NCI-H526 (cell line): ENCODE measurements at places on chromosomes 4 and X.

- no peak for DNase-seq
These were observed 265.9 kb downstream of the ZNF674 start for GRCh38 chrX:46279214-46279924.

- no peak for DNase-seq
These were observed 296.9 kb downstream of the INPP4B start for GRCh38 chr4:142549248-142549647.

- peak; percentile 39 for DNase-seq
These were observed 128.5 kb downstream of the BCOR start for GRCh38 chrX:39969099-39969818.

DNA sequence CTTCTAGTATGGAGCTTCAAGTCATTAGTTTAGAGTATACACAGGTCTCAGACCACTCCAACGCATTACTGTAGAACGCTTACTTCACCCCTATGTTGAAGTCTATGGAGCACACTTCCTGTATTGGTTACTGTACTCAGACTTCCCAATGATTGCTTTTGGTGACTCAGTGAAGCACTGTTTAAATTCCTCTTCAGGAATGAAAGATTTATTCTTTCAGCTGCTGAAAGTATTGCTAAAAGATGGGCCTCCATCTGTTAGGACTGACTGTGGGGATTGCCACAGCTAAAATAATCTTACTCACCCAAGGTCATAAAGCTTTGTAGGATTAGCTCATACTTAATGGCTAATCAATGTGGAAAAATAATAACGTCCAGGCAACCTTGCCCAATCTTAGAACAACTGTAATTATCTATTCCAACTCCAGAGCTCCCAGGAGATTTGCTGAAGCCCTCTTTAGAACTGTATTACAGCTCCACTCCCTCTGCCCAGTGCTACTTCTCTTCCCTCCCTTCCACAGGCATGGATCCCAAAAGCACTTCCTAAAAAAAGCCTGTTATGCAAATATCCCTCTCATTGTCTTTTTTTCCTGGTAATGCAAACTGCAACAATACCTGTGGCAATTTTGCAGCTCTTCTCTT is 281.9 kb upstream of the HS3ST1 start:
- DNase-seq = peak; percentile 7

GRCh38 chr4:88035292-88035691 is 27.9 kb downstream of the PKD2 start:
- no peak for DNase-seq

DNA sequence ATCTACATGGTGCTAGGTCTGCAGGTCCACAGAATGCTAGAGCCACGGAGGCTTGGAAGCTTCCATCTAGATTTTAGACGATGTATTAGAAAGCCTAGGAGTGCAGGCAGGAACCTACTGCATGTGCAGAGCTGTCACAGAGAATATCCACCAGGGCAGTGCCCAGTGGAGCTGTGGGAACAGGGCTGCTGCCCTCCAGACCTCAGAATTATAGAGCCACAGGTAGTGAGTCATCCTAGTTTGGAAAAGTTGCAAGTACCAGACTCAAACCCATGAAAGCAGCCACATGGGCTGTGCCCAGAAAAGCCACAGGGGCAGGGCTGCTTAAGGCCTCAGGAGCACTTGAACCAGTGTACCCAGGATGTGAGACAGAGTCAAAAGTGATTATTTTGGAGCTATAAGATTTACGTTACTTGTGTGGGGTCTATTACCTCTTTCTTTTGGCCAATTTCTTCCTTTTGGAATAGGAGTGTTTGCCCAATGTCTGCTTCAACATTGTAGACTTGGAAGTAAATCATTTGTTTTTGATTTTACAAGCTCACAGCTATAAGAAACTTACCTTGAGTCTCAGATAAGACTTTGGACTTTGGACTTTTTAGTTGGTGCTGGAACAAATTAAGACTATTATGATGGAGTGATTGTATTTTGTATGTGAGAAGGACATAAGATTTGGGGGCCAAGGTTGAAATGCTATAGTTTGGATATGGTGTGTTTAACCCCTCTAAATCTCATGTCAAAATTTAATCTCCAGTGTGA is 143.5 kb upstream of the CHRDL1 start:
- no peak for DNase-seq

GRCh38 chrX:118974908-118975671 is 672 bp downstream of the LONRF3 start:
- peak; percentile 78 for DNase-seq

GRCh38 chr4:78242071-78242470 is 184.9 kb downstream of the FRAS1 start:
- DNase-seq = no peak

DNA sequence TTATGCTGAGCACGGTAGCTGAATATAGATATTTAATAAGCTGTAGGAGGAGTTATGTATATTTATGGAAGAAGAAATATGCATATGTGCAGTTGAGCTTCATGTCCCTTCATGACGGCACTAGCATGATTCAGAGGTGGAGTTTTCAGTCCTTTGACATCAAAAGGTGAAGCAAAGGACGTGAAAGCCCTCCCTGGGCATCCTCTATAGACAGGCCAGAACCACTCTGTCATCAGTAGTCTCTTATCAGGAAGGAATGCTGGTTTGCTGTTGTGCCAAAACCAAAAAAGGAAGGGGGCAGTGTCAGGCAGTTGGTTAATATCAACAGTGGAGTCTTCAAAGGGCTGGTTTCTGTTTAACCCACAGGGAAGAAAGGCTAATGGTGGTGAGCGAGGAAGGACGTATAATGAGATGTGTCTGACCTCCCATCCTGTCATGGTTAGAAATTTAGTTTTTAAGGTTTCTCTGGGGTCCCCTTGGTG is 23.5 kb upstream of the IL2 start:
- no peak for DNase-seq

- DNase-seq = no peak
These were observed 93.5 kb downstream of the TACR3 start for GRCh38 chr4:103626296-103626695.

DNA sequence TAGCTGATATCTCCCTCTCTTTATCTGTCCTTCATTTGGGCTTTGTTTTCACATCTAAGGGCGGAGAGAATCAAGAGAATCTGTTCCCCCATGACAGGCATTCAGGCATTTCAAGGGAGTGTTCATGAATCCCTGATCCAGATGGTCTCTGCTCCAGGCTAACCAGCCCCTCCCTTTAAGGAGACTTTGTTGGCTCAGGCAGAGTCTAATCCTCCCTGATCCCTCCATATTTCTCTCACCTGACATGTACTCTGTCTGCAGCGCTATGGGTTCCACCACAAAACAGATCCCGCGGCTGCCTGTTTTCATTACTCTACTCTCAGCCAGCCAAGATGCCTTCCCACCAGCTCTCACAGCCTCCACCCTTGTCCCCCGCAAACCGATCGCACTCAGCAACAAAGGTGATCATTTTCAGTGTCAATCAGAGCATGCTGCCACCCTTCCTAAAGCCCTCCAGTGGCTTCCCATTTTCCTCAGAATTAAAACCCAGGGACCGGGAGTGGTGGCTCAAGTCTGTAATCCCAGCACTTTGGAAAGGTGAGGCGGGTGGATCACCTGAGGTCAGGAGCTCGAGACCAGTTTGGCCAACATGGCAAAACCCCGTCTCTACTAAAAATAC is 30.3 kb upstream of the SLC2A9 start:
- no peak for DNase-seq

- DNase-seq = no peak
These were observed 14.9 kb downstream of the IRF2 start for GRCh38 chr4:184459413-184459812.

DNA sequence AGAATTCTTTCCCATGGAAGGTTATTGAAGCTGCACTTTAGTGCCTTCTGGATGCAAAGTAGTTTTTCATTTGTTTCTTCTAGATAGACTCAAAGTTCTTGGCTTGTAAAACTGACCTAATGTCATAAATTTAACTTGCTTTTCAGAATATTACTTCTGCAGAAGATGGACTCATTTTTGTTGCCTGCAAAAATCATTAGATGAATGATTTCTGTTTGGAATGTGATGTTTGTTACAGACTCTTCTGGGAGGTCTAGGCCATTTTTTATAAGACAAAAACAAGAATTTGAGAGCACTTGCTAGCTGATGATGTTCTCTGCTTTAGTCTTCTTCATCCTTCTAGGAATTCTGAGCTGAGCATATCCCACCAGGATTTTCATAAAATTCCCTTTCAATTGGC is 308.6 kb upstream of the GIMD1 start:
- no peak for DNase-seq

- DNase-seq = no peak
These were observed 2.0 kb downstream of the AFP start for GRCh38 chr4:73438048-73438447.

- DNase-seq = no peak
These were observed 1256.5 kb downstream of the STIM2 start for GRCh38 chr4:28117084-28117682.

DNA sequence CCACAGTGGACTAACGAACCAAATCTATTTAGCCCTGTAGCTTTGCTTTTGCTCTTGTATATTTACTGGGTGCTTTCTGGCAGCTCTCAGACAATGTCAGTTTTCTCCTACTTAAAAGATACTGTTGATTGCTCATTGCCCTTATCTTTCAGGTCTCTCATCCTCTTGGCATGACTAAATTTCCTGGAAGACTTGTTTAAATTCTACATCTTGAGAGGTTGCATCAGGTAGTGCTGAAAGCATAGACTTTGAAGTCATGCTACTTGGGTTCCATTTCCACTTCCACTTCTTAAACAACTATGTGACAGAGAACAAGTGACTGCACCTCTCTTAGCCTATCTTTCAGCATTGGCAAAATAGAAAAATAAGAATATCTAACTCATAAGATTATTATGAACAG is 8.4 kb downstream of the TDO2 start:
- DNase-seq = no peak

GRCh38 chr4:26000274-26000950 is 86.4 kb downstream of the SMIM20 start:
- DNase-seq = no peak

GRCh38 chr4:40586729-40587128 is 42.9 kb downstream of the RBM47 start:
- no peak for DNase-seq

- DNase-seq = no peak
These were observed 33.8 kb downstream of the CEP44 start for GRCh38 chr4:174317531-174317930.

- DNase-seq = no peak
These were observed 86.4 kb upstream of the UXT start for GRCh38 chrX:47745416-47745815.

GRCh38 chrX:13469963-13470684 is 99.3 kb upstream of the EGFL6 start:
- DNase-seq = no peak

DNA sequence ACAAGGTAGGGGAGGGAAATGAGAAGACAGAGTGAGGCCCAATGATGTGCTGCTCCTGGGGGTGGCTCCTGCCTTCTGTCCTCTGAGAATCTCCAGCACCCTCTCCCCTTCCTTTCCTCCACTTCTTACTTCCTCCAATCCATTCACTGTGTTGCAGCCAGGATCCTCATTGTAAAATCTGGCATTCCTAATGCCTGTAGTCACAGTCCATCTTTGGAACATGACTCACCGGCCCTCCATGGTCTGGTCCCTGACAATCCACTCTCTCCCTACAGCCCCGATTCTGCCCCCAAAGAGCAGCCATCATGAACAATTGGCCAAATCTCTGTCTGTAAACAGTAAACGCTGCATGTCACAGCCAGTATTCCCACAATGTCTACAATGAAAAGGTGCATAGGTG is 72.9 kb downstream of the CLNK start:
- DNase-seq = no peak

GRCh38 chr4:155512046-155512445 is 135.3 kb upstream of the MAP9 start:
- no peak for DNase-seq

DNA sequence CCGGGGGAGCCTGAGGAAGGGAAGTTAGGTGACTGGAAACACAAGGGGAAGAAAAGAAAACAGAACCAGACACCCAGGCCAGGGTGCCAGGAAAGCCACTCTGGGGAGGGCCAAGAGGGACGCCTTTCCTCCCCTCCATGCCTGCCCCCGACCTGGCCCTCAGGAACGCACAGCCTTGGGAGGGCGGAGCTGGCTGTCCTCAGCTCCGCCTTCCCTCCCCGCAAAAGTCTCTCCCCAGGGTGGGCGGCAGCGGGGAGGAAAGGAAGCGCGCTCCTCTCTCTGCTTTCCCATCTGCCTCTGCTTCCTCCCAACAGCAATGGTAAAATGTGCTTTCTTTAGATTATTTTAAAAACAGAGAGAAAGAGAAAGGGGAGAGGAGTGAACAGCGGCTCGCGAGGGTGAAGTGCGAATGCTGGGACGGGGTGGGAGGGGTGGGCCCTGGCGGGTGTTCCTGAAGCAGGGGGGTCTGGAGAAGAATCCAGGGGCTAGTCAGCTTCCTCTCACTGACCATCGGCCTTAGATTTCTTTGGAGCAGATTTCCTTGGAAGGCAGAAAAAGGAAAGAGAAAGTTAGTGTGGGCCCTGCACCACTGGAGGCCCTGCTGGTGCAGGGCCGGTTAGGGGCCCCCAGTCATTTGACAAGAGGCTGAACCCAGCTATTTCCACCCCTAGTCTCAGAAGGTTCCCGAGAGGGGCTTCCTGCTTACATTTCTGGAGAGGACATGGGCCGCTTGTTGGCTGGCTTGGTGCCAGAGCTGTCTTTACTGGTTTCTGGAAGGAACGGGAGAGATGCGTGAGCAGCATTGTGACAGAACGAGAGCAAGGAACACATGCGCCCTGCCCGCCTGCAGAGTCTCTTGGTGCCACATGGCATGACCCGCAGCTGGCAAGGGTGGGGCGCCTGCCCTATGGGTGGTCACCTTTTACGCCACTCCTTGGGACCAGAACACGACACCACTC is 4.7 kb upstream of the RENBP start:
- no peak for DNase-seq

- no peak for DNase-seq
These were observed 552 bp downstream of the SLC25A14 start for GRCh38 chrX:130340271-130340670.

DNA sequence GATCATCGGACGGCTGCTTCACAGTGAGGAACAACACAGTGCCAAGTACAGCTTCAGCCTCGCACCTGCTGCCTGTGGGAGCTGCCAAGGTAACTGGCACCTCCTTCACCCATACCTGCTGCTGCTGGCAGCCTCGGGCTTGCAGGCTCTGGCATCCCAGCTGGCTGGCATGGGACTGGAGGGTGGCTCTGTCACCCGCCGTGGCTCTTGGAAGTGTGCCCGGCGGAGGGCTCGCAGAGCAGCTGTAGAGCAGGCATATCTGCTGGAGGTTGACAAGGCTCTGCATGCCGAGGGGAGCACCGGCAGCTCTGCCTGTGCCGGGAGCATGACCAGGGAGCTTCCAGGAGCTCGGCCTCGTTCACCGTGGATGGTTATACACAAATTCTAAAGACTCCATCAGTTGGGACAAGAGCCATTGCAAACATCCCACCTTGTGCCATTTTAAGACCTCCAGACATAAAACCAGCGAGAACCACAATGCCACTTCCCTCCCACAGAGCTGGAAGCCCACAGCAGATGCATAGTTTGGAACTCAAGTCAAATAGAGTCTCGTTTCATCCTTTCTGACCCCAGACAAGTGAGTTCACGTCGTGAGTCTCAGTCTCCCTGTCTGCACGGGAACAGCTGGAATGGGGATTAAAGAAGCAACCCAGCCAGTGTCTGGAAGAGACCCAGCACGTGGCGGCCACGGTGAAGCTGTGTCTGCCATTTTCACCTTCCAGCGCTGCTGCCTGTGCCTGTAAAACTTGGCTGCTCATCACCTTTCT is 84.3 kb upstream of the PSAPL1 start:
- peak; percentile 19 for DNase-seq

GRCh38 chr4:876780-877179 is 50.9 kb upstream of the CPLX1 start:
- no peak for DNase-seq
